ENCODE measurements at places on chromosomes 7 and 10. TPM values are rescaled to one million over a fixed set of nuclear protein-coding genes. Genes with fewer than 3 reads are reported as not detected.

DNA sequence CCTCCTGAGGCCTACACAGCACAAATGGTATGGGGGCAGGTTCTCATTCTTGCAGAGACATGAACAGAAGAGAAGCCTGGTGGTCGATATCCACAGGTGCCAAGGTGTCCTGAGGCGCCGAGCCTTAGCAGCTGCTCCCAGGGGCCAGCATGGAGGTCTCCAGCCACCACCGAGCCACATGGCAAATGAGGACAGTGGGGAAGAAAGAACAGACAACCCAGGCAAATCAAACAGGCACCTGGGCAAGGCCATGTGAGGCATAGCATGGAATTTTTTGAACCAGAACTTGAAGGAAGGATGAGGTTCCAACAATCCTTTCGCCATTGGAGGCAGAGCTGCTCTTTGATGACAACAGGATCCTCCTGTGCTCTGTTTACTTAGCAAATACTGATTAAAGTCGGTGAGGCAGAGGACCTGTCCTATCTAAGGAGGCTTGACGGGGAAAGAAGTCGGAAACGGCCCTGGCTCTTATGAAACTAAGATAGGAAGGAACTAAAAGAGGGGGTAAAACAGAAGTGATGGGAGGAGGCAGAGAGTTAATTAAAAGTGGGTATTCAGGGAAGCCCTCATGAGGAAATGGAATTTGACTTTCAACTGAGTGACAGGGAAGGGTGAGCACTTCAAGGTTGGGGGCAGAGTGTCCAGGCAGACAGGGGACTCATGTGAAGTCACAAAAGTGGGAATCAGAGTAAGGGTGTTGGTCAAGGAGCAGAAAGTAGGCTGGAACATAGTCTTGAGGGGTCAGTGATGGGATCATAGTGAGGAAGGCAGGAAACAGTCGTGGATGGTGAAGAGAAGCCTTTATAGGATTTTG, 8.6 kb upstream of the CALML3 start:
- DNase-seq: no peak

- peak; percentile 81 for DNase-seq
These were observed 95.5 kb downstream of the PPP1R17 start for GRCh38 chr7:31782411-31782991.

The SEMA3D gene
- total RNA-seq: 0.95 TPM

DNA sequence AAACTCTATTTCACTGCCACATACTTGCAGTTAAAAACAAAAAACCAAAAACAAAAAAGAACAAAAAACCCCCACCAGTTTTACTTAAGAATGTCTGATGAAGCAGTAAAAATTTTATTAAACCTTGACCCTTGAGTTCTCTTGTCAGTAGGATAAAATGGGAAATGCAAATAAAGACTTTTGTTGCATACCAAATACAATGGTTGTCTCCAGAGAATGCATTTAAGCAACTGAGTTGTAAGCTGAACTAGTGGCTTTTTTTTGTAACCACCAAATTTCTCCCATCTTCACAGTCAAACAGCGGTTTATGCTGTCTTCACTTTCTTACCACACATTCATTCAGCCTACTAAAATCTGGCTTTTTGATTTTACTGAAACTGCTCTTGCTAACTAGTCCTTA, 3.1 kb downstream of the SYPL1 start:
- DNase-seq: no peak

DNA sequence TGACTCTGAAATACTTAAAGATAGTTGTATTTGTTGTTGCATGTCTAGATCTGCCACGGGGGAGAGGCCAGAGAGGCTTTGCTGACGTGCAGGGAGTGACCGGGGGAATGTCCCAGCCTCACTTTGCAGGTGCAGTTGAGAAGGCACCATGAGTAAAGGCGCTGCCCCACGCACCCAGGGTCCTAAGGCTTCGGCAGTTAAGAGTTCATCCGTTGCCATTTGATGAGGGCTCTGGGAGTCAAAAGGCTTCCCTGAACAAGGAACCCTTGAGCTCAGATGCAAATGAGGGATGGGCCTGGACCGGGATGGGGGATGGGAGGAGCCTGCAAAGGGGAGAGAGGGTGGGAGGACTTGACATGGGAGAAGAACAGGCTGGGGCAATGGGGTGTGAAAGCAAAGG, 20.4 kb downstream of the PPP2R2D start:
- no peak for DNase-seq

The SPDYE5 gene
- total RNA-seq: not detected

DNA sequence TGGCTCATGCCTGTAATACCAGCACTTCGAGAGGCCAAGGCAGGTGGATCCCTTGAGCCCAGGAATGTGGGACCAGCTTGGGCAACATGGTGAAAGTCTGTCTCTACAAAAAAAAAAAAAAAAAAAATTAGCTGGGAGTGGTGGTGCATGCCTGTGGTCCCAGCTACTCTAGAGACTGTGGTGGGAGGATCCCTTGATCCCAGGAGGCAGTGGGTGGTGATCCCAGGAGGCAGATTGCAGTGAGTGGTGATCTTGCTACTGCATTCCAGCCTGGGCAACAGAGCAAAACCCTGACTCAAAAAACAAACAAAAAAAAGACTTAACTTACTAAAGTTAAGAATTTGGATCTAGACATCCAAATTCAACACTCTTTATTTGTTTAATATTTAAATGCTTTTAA, 10.2 kb upstream of the ADO start:
- peak; percentile 19 for DNase-seq

DNA sequence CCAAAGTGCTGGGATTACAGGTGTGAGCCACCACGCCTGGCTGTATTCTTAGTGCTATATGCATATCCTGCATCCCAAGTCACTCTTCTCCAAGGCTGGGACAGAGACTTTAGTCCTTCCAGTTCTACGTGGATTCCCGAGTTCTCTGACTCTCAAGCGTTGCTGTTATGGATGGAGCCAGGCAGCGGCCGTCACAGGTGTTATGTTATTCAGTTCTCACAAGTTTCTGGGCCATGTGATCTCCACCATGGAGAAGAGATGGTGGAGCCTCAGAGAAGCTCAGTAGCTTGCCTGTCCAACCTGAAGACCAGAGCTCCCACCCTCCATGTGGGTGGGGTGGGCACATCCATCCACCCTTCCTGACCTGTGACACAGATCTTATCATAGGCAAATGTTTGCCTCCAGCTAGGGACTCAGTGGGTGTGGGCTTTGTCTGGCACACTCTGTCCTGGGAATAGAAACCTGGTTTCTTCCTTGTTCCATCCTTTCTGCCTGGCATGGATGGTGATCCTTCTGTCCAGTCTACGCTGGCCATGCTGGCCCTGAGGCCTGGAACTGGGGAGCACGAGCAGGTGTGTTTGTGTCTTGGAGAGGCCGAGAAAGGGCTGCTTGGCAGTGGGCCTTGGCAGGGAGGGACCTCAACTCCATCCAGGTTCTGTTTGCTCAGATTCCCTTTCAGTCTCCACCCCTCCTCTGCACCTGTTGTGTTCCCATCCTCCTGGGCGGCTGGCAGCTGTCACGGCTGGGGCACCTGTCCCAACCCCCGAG, 55.3 kb downstream of the NEURL1 start:
- no peak for DNase-seq

DNA sequence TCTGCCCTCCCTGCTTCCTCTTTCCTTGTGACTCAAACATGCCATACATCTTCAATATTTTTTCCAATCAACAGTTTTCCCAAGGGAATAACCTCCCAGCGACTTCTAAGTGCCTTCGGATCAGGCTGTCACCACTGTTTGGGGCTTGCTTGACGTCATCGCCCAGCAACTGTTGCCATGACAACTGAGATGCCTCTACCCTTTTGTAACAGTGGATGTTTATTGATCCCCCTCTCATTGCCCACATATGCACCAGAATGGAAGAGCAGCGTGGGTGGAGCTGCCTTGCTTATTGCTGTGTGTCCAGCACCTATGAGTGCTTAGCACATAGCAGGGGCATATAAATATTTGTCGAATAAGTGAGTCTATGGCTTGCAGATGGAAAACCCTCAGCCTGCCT, 14.4 kb downstream of the FFAR4 start:
- peak; percentile 23 for DNase-seq

DNA sequence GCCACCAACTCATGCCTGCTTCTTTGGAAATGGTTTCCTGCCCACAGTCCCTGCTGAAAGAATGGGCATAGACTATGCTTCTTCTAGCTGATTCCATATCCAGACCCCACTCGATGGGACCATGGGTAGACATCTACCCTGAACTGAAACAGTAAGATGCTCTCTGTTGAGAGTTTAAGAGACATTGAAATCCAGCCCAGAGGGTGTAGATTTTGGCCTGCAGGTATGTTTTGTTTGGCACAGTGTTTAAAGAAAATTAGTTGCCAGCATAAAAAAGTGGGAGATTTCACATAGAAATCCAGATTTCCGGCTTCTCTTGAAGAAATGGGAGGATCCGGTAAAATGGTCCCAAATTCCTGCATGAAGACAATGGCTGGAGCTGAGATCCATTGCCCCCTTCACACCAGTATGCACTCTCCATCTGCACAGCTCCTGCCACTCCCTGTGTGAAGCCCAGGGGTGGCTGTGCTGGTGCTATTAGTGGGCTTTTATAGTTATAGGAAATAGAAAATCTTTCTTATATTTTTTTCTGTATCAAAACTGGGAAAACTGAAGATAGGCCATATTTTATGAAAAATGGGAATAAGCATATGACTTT, 218.1 kb downstream of the PTEN start:
- no peak for DNase-seq

The TLL2 gene
- total RNA-seq: 0.29 TPM

DNA sequence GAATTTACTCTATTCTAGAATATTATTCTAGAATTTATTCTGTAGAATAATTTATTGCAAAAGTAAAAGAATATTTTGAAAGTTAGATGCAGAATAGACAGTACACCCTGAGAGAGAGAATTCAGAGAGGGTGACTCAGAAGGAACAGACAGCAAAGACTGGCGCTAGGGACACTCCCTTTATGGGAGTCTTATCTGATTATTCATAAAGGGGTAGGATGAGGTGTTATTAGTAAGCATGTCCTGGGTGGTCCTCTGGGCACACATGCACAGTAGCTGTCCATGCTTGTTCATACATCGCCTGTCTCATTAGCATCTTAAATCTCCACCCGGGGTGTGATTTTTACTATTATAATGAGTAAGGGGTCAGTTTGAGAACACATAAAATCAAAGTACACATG, 100.1 kb downstream of the XPNPEP1 start:
- no peak for DNase-seq

The BAIAP2L1 gene
- total RNA-seq: 11.1 TPM

Data from Daoy (cell line).